ENCODE measurements at places on chromosomes 1 and 21.

- DNase-seq = no peak
Observed at GRCh38 chr1:184748740-184749139, 5.9 kb downstream of the EDEM3 start.

GRCh38 chr1:117902944-117903343, 26.5 kb downstream of the GDAP2 start:
- no peak for DNase-seq

DNA sequence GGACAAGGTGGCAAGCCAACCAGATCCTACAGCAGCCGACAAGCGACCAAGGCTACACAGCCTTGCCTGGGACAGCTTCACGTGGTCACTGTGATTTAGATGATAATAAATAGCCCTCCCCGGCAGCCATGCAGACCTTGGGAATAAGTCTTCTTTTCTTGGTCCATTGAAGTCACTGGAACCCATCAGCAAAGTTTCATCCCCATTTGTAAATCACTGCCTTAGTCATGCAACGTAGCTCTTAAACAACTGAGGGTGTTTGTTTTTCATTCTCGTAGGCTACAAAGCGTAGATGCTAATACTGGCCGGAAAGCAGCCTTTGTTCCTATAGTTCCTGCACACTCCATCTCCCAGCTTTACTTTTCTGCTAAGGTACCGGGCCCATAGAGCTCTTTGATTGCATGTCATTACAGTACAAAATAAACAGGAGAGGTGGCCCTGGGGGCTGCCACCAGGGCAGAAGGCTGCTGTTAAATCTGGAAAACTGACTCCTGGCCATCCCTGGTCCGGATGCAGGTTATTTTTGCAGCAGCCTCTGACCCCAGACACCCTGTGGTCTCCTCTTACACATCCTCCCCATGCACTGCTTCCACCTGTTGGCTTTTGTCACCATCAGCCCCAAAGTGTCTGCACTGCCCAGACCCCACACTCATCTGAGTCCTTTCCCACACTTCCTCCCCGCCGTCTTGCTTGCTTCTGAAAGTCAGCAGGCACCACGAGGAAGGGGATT, 105.5 kb downstream of the TOMM20 start:
- no peak for DNase-seq

GRCh38 chr1:161083748-161084596, 5.4 kb downstream of the NECTIN4 start:
- DNase-seq = no peak
